Right forelimb (tissue), 1 donor: ENCODE measurements at places on chromosomes 5 and 9.
A peak's percentile ranks its signal among the peaks of the same experiment; 100 is the strongest.

DNA sequence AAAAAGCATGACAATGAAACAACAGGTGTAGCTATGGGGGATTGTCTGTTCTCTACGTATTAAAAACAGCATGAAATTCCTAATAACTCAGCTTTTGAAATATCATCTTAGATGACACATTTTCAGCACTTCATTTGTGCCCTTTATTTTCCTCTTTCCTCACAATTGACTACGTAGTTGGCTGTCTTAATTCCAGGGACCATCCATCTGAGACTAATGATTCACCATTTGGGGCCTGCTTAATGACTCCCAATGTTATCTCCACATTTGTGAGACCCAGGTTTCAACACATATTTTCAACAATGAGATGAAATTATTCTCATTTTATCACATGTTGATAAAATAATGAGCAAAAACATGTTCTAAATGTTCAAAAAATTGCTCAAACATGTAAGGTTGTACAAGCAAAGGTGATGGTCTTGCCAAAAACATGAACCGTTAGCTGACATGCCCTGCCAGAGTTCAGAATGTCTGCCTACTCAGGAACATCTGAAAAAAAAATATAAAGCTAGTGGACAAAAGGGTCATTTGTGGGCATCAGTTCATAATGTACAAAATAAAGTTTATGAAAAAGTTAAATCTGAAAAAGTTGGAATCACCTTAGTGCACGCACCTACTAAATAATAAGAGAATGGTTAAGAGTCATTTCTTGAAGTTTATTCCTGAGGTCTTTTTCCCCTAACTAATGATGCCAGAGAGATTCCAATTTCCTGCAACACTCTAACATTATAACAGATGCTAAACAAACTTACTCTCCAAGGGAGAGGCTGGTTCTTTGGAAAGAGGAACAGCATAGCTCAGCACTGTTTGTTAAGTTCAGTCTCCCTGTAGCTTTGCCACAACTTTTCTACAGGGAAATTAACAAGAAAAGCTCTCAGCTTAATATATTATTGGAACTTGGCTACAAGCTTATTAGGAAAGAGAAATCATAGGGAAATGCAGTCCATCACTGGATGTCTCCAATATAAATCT is 275.5 kb downstream of the SPOCK1 start:
- no peak for DNase-seq

DNA sequence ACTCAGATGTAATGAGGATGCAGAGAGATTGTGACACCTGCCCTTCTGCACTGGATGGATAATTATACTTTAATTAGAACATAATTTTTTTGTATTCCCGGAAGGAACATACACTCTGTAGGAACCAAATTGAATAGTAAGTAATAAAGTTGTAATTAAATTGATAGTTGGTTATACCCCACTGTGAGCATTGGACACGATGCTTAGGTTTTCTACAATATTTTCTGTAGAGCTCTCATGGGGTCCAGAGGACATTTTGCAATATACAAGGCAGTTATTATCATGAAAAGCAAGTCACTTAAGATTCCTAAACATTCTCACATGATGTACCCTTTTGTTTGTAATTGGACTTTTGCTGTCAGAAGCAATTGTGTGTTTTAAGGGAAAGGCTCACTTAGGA is 63.4 kb downstream of the DIRAS2 start:
- DNase-seq = no peak

- no peak for DNase-seq
Observed at GRCh38 chr9:81656004-81656403, 33.3 kb downstream of the TLE1 start.

- DNase-seq = no peak
Observed at GRCh38 chr5:141369994-141370848, at the start of gene PCDHGB3. PCDHGB3 (plus strand) TSS chr5:141370242; CDS start chr5:141370395, 153 bp downstream.

- no peak for DNase-seq
Observed at GRCh38 chr5:80067531-80068245, 32.5 kb downstream of the THBS4 start.

DNA sequence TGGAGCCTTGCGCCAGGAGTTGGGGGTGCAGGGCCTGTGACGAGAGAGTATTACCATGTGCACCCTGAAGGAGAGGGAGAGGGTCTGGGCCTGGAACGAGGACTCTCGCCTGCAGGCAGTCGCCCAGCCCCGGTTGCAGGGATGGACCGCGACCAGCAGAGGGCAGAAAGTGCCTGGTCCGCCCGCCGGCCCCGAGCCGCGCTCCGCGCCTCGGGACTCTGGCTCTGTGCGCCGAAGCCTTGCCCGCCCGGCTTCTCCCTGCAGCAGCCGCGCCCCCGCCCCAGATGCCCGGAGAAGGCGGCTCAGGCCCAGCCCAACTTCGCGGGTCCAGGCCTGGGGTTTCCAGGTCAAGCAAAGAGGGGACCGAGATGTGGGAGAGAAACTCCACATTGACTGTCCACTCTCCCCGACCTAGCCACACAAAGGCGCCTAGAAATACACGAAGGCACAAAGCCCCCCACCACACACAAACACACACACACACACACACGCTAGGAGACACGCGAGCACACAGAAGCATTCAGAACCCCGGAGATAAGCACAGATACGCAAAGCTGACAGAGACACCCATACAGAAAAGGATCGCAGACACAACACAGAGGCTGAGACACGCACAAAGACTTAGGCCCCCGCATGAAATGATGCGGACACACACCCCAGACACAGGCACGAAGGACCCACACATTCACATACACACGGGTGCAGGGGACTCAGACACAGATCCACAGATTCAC is 2.0 kb upstream of the LMX1B start:
- DNase-seq = peak; percentile 88

DNA sequence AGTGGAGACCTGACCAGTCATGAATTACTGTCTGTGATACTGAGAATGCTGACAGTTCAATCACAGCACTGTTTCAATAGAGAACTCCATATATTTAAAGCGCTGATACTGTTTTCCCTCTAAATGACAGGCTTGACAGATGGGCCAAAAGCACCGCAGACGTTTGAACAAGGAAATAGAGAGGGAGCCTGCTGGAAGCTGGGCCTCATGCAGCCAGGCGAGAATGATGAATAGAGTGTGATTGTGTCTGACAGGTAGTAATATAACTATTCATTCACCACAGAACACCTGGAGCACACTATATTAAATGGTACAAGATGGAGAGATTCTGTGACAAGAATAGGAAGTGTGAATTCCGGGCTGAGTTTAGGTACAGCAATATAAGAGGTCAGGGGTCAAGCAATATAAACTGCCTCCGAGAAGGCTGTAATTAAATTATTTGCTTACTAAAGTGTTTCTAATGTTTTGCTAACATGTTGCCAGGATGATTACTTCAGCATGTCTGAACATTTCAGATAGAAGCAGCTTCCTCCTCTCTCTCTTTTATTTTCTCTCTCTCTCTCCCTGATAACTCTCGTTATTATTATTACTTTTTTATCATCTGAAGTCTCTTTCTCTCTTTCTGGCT is 297.7 kb downstream of the CSNK1G3 start:
- DNase-seq = no peak

DNA sequence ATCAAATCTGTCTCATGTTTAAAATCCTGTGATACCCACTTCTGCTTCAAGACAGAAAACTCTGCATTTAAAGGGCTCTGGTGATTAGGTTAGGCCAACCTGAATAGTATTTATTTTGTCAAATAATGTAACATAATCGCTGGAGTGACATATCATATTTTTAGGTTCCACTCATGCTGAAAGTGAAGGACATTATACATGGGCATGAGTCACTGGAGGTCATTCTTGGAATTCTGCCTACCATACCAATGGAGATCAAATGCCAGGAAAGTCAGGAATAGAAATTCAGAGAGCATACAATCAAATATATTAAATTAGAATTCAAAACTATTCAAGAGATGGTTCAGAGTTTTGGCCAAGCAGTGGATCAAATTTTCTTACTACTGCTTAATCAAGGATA is 97.1 kb upstream of the PRSS3 start:
- DNase-seq = no peak

- DNase-seq = no peak
Observed at GRCh38 chr5:142810081-142810480, 39.9 kb downstream of the ARHGAP26 start.

GRCh38 chr9:4590430-4591122 is 71.5 kb upstream of the PLPP6 start:
- DNase-seq = no peak

DNA sequence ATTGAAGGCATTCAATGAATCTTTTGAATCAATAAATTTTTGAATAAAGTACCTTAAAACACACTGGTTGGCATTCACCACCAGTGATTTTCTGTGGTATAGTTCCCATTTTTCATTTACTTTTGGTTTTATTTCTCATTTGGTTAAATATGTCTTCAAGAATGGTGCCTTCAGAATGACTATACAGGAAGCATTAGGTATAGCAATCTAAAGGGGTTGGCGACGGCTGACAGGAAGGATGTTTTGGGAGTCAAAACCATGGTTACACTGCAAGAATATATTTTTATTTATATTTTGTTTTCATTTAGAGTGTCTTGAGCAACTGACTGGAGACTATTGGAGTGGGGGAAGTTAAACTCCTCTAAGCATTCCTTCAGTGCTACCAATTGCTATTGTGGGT is 235.7 kb downstream of the HTR1A start:
- no peak for DNase-seq

DNA sequence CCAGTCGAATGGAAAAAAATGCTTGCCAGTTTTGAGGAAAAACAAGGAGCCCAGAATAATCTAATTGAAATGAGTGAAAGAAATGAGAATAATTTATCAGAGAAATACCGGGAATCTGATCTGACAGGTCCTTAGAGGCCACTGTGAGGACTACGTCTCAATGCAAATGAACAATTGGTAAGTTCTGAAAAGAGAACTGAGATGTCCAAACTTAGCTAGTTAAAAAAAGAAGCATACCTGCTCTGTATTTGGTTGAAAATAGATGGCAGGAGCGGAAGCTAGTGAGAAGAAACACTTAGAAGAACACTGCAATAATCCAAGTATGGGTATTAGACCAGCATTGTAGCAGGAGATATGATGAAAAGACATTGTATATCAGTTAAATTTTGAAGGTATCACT is 161.2 kb downstream of the CDH9 start:
- DNase-seq = no peak

DNA sequence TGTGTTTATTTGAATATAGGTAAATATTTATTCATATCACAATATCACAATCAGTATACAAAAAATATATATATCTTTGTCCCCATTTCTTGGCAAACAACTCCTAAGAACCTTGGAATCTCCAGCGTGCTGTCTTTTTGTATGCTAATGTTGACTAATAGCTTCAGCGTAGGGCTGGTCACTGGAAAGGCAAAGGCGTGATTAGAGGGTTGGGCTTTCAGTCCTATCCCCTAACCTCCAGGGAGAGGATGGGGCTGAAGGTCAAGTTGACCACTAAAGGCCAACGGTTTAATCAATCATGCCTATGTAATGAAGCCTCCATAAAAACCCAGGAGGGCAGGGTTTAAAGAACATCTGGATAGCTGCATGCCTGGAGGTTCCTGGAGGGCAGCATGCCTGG is 79.6 kb upstream of the BNC2 start:
- DNase-seq = no peak

GRCh38 chr9:87294126-87294525 is 203.5 kb upstream of the DAPK1 start:
- DNase-seq = no peak

GRCh38 chr5:139806726-139807646 is 11.4 kb downstream of the PSD2 start:
- DNase-seq = no peak

DNA sequence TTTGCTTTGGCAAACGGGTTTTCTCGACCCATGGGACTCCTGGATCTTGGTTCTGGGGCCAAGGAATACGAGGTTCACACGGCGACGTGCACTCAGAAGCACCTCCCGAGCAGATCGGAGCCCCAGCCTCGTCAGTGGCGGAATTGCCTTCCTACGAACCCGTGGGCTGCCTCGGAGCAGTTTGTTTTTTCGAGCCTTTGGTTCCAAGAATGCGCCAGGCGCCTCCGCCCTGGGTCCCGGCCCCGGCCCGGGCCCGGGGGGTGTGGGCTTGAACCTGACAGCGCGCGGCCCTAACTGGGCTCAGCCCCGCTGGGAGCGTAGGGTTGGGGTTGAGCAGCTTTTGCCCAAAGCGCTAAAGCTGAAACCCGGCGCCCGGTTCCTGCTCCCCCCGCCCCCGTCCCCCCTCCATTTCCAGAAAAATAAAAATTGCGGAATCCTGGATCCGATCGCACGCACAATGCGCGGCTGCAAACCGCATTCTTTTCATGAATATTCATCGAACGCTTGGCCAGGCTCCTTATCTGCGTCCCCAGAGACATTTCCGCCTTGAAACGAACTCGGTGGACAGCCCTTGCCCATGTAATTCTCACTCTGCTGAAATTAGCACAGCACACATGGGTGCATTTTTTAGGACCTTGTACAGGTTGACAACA is 1.0 kb downstream of the BASP1 start:
- DNase-seq = peak; percentile 73

DNA sequence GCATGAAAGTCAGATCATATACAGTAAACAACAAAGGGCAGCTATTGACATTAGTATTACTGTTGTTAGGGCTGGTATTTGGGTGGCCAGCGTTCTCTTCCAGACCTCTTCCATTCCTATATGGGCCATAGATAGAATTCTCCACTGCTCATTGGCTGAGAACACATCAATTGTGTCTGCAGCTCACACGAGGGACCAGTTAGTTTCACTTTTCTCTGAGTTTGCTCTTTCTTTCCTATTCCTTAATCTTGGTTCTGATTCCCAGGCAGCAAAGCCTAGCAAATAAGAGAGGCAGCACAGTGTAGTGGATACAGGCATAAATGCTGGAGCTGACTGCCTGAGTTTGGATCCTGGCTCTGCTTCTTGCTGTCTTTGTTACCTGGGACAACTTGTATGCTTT is 476.4 kb downstream of the SPOCK1 start:
- no peak for DNase-seq

GRCh38 chr5:165627548-165628170 is 2122.2 kb downstream of the MAT2B start:
- no peak for DNase-seq

GRCh38 chr9:136232969-136233368 is 12.6 kb downstream of the QSOX2 start:
- no peak for DNase-seq

- no peak for DNase-seq
Observed at GRCh38 chr9:134949681-134950385, 32.1 kb upstream of the FCN1 start.

- no peak for DNase-seq
Observed at GRCh38 chr9:136089697-136090045, 5.4 kb downstream of the NACC2 start.

DNA sequence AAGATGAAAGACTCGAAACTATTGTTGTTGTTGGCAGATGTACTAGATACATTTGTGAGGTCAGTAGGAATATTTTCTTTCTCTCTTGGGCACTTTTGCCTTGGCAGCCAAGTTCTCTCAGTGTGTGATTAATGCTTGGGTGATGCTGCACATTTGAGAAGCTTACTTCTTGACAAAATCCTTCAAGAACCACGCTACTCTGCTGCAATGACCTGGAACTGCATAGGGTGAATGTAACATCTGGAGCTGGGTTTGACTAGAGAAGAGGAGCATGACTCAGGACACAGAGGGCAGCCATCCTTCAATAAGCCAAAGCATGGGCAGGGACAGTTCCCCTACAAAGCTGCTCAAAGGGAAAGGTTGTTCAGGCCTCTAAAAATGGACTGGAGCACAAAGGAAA is 75.5 kb upstream of the PUM3 start:
- no peak for DNase-seq

- DNase-seq = no peak
Observed at GRCh38 chr9:126688617-126689016, 74.9 kb downstream of the LMX1B start.

GRCh38 chr9:122822938-122823337 is 5.5 kb downstream of the PDCL start:
- DNase-seq = no peak
